ENCODE measurements at places on chromosomes 12 and 14.

DNA sequence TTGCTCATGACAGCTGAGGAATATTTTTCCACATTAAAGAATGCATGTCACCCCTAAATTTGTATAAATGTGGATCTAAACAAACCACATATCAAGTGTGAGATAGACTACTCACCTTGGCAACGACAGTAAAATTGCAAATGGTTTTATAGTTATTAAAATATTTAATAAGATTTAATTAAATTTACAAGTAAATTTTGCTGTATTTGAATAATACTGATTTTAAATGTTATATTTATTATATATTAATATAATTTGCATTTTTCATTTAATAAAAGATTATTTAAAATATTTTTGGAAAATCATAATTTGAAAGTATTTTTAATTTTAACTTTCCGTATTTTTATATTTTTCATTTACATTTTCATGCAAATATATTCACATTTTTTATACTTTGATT lies 53.4 kb downstream of the SERPINA3 start:
- no peak for DNase-seq

DNA sequence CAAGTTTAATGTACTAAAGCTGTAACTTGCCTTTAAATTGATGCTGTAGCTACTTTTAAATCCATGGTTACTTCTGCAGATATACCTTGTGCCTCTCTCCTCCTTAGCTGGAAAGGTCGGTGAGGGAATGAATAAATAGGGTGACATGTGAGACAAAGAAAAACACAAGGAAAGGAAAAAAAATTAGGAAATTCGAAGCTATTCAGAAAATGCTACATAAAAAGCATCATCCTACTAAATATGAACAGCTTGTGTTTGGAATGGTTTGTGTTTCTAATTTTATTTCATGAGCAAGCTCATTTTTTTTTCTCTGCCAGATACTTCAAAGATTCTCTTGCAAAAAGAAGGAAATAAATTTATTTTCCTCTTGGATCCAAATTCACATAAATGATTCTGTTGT lies 186.3 kb upstream of the NUDT4 start:
- no peak for DNase-seq

GRCh38 chr12:52812073-52812400 lies 1.9 kb downstream of the KRT4 start:
- no peak for DNase-seq

GRCh38 chr12:106910202-106910601 lies 45.5 kb upstream of the TMEM263 start:
- DNase-seq, result no peak
